Stimulated activated CD8-positive, alpha-beta memory T cell treated with anti-CD3 and anti-CD28 coated beads, Interleukin-4, amount 100 ng/mL, for 1 hour (primary cell): ENCODE measurements at places on chromosomes 5 and 9.

GRCh38 chr9:72150127-72150526 is 887 bp downstream of the GDA start:
- no peak for DNase-seq

- no peak for DNase-seq
These were observed 105.8 kb downstream of the DOCK2 start for GRCh38 chr5:169742771-169743296.

DNA sequence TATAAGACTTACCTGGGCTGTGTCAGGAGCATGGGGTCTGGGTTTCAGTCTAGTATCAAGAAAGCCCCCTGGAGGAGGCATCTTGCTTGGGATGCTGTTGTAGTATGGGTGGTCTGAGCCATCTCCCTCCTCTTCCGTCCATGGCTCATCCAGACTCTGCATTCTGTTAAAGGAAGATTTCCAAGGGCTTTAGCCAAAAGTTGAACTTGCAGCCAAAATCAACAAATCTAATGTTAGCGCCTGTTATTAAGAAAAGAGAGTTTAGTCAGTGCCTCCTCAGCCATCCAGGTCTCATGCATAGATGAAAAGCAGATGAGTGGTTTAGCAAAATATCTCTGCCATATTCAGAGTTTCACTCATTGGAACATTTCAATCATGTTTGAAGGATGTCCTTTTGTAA is 55.6 kb downstream of the S1PR3 start:
- no peak for DNase-seq

- DNase-seq = no peak
These were observed 38.6 kb upstream of the IFNE start for GRCh38 chr9:21520501-21521228.

GRCh38 chr5:21154526-21154925 is 1166.5 kb upstream of the CDH18 start:
- DNase-seq = no peak

- no peak for DNase-seq
These were observed 310.9 kb downstream of the BNC2 start for GRCh38 chr9:16559418-16560188.

DNA sequence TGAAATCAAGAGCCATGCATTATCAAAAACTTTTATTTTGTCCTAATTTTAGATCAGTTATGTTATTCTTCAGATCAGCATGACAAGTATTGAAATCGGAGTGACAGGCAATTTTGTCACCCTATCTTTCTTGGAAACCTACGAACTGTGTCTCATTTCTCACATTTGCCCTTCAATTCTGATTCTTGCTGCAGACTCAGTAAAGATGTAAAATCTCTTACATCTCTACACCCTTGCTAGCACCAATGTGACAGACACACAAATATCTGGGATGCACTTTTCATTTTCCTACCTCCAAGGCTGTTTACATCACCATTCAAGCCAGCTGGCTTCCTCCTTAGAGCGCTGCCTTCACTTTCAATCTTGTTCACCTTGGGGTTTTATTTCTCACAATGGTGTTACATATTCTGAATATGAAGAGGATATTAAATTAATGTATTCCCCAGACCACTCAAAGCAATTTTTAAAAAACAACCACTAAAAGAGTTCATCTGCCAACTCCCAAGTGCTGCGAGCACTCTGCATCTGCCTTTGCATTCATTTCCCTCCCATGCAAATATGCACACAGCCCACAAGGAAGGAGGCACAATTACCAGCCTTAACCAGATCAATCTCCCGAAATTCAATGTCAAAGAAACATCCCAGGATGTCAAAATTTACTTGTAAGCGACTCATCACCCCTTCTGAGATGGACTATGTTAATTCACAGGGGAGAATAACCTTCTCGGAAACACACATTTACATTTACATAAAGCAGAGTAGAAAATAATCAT is 164.3 kb downstream of the ENC1 start:
- no peak for DNase-seq

DNA sequence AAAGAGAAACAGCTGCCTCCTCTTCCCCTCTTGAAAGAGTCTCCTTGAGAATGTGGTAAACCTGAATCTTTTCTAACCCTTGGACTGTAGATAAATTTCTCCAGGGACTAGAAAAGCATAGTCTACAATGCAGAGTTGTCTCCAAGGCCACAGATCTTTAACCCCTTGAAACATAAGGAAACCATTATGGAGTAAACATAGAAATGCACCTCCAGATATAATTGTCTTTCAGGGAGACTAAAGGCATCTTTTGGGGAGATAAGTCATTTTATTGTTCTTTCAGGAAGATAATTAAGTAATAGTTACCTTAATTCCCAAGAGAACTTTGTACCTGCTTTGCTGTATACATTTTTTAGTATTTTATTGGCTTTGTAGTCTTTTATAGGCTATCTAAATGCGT is 373.6 kb upstream of the GRIA1 start:
- no peak for DNase-seq

GRCh38 chr5:181241393-181241975 is 2.2 kb downstream of the RACK1 start:
- no peak for DNase-seq

GRCh38 chr9:136295542-136296433 is 8.1 kb downstream of the CCDC187 start:
- no peak for DNase-seq

DNA sequence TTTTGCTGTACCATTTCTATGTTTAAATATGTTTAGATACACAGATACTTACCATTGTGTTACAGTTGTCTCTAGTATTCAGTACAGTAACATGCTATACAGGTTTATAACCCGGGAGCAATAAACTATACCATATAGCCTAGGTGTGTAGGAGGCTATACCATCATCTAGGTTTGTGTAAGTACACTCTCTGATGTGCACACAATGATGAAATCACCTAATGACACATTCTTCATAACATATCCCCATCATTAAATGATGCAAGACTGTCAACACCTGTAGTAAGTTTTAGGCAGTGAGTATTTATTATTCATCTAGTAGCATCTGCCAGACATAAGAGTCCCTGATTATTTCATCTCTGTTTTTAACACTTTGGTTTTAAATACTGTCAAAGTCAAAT is 7.3 kb upstream of the DHFR start:
- DNase-seq = no peak

- DNase-seq = no peak
These were observed 279.4 kb downstream of the FBXL17 start for GRCh38 chr5:108102463-108102862.

GRCh38 chr5:178589180-178590140 is 733 bp downstream of the COL23A1 start:
- DNase-seq = no peak

- DNase-seq = no peak
These were observed 40.2 kb upstream of the EGFL7 start for GRCh38 chr9:136622538-136622948.

DNA sequence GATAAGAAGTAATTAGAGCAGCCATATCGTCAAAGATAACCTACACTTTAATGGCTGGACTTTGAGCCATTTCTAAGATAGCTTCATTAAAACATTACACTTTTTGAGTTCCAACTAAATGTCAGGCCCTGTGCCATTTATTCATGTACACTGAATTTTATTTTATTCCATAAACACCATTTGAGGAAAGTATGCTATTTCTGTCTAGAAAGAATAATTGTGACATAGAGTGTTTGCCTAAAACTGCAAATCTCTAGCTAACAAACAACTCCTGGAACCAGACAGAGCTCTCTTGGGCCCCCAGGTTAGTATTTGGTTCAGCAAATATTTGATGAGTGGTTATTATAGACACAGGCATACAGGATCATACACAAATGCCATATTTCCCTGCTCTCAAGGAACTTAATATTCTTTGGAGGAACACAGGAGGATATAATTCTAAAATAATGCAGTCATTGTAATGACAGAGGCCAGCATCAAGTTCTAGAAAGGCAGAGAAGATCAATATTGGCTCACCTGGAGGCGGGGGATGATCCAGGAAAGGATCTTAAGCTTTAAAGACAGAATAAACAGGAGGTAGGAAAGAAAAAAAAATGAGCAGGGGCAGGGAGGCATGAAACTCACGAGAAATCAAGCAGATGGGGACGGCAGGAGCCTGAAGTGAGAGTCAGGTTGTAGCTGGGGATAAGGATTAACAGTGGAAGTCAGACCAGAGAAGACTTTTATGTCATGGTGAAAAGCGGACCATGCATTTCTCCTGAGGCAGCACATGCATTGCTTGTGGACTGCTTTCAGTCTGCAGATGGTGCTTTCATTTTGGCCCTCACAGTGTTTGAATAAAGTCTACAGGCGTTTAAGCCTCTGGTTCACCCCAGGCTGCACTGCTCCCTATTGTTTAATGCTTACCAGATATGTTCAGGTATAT is 127.7 kb downstream of the GCNT1 start:
- no peak for DNase-seq

DNA sequence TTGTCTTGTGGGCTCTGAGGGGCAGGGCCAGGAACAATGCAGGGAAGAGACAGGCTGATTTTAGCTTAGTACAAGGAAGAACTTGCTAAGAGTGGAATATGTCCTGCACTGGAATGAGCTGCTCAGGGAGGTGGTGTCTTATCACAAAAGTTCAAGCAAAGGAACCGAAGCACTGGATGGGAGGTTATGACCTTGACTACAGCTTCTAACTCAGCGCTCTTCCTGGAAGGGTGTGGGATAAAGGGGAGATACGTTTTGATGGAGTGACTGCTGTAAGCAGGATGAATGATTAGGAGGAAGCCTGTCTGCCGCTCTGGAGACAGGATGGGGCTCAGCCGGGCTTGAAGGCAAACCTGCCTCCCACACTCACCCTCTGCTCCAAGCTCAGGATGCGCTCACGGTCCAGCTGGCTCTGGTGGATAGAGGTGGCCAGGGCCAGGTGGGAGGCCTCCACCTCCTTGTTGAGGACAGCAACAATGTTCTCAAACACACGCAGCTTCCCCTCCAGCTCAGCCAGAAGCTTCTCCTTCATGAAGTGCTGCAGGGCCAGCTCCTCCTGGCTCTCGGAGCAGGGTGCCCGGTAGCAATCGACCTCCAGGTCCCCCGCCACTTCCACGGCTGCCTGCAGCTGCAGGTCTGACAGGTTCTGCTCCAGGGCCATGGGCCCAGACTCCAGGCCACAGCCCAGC is 13.5 kb downstream of the TRAF1 start:
- DNase-seq = no peak

GRCh38 chr5:126499853-126500342 is 76.7 kb downstream of the GRAMD2B start:
- DNase-seq = no peak

DNA sequence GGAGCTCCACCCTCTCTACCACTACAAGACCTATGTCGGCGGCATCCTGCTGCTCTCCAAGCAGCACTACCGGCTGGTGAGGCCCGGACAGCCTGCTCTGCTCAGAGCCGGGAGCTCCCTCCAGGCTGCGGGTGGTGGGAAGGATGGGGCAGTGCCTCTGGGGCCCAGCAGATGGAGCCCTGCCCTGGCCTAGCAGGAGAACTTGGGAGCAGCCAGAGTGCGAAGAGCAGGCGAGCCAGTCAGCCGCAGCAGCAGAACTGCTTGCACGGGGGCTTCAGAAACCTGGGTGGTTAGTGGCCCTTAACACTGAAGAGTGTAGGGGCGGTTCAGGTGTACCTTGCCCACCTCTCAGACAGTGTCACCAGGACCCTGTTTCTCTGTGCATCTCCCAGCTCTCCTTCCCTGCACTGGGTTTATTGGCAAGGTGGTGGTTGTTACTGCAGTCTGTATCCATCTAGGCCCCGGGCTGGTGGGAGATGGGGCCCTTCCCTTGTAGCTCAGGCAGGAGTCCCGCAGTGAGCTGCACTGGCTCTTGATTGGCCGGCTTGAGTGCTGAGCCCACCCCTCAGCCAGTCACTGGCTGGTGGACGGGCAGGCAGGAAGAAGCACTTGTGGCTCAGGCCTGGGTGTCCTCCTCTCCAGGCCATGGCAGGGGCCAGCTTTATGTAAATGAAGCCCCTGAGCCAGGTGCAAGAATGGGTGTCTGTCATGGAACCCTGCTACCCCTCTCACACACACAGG is 7.7 kb downstream of the B4GALT7 start:
- DNase-seq = peak; percentile 31

- no peak for DNase-seq
These were observed 5.2 kb downstream of the GFI1B start for GRCh38 chr9:132983491-132984201.

DNA sequence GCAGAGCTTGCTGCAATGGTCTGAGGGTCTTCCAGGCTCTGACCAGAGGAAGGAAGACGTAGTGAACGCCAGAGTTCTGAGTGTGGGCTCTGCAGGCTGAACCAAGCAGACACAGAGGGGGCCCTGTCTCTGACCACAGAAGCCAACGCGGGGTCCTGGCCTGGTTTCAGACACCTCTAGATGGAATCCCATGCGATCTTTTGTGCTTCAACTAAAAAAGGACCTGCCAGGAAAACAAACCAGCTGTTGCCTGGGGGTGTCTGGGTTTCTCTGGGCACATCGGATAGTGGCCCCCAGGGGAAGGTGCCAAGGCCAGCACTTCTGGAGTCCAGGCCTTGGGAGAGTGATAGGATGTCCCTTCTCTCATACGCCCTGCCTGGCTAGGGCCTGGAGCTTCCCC is 12.9 kb downstream of the PRDM12 start:
- DNase-seq = no peak

GRCh38 chr9:16709924-16710323 is 160.5 kb downstream of the BNC2 start:
- no peak for DNase-seq

GRCh38 chr5:56269216-56269927 is 36.2 kb upstream of the ANKRD55 start:
- no peak for DNase-seq

DNA sequence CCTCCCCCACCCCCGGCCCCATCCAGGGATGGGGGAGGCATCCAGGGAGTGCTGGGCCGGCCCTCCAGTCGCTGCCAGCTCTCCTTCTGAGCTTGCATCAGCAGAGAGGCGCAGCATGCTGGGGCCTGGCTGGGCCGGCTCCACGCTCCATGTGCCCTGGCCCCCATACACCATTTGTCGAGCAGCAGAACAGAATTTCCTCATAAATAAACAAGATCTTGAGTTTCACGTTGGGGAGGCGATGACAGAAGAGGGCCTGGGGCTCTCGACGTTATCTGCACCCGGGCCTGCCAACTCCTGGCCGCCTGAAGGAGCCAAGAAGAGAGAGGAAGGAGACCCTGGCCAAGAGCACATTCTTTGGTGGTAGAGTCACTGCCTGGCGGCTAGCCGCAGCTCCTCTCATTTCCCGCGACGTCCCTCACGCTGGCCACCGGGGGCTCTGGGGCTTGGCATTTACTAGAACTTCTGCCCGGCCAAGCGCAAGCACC is 177.0 kb downstream of the FGF18 start:
- DNase-seq = no peak

DNA sequence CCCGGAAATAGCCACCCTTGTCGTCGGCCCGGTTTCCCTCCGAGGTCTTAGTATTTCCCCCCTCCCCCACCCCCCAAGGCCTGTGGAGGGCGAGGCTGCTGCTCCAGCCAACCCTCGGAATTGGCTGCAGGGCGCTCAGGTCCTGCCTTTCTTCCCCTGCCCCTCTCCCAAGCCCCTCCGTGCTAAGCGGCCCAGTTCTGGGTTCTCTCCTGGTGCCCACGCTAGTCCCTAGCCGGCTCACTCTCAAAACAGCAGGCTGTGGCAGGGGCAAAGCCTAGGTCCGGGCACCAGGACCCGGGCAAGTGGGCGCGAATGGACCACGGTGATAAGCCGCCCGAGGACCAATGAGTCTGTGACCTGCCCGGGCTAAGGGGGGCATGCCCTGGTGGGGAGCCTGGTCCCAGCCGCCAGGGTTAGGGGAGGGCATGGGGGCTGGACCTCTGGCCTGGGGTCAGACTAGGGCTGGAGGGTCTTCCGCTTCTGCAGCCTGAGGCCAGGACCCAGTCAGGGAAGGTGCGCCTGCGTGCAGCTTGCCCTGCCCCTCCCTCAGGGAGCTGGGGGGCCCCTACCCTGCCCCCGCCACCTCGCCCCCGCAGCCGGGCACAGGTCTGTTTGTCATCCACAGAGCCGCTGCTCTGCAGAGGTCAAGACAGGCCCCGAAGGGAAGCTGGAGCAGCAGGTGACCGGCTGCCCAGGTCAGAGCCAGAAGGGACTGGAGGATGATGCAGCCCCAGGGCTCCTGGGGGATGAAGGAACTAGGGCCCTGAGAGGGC is 5.0 kb upstream of the IRX4 start:
- DNase-seq = no peak
